ENCODE measurements at places on chromosomes 13 and 19.

DNA sequence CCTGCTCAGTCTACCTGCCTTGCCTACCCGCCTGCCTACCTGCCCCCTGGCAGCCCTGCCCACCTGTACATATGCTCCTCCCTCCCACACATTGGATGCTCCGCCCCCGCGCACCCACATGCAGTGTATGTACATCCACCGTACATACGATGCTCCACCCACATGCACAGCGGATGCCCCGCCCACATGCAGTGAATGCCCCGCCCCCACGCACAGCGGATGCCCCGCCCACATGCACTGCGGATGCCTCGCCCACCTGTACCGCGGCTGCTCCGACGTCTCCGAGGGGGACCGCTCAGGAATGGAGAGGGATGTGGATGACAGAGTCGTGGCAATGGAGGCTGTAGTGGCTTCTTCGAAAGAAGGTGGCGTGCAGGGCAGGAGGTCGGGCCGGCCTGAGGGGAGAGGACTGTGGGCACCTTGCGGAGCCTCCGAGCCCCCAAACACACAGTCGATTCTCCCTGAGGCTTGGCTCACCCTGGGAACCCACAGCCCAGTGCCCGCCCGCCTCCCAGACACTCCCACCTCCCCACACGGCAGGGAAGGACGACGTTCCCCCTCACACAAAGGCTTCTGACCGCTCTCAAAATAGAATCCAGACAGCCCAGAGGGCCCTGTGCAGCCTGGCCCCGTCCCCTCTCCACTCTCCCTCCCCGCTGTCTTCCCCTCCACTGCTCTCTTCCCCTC is 16.5 kb upstream of the CACTIN start:
- no peak for DNase-seq

DNA sequence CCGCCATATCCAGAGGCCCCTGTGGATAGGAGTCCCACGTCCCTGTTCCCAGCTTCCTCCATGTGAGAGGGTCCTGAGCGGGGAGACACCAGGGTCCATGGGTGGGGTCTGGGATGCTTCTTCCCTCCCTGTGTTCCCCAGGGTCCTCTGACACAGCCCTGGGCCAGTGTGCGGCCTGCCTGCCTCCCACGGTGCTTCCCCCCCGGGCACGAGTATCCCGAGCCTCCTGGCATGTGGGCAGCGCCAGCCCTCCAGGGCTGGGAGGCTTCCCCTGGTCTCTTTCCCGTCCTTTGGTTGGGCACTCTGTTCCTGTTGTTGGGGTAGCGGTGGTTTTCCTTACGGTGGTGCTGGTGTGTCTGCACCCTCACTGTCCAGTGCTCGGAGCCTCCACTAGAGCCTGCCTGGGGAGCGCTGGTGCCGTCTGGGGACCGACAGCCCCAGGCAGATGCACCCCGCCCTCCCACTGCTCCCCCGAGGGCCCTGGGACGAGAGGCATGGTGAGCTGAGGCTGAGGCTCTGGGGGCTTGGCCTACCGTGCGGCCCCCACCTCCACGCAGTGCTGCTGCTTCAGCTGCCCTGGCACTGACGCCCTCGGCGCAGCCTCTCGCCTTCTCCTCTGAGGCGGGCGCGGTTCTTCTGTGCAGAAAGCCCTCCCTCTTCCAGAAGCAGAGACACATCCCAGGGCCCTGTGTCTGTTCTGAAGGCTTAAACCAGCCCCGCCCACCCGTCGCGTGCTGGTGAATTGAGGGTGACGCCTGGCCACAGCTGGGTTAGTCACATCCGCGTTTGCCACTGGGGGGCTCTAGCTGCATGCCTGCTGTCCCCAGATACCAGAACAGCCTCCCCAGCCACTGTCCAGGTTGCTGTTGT is 27.9 kb downstream of the PLEKHJ1 start:
- no peak for DNase-seq

- DNase-seq = no peak
Observed at GRCh38 chr13:105996391-105997025, 539.0 kb downstream of the EFNB2 start.

- no peak for DNase-seq
Observed at GRCh38 chr13:93562676-93563075, 336.1 kb downstream of the GPC6 start.

DNA sequence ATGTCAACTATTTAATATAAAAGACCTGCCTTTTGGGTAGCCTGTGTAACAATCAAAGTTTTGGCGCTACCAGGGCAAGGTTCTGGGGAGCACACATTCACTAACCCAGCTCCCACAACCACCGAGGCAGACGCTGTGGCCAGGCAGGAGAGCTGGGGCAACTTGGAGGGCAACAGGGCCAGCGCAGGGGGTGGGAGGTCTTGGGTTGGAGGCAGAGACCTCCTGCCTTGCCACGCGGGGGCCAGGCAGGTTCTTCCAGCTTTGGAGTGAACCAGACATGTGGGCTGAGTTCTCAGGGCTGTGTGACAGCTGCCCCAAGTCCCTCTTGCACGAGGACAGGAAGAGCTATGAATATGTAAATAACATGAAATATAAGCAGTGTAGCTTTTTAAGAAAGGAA is 30.3 kb upstream of the MCF2L start:
- DNase-seq = no peak

DNA sequence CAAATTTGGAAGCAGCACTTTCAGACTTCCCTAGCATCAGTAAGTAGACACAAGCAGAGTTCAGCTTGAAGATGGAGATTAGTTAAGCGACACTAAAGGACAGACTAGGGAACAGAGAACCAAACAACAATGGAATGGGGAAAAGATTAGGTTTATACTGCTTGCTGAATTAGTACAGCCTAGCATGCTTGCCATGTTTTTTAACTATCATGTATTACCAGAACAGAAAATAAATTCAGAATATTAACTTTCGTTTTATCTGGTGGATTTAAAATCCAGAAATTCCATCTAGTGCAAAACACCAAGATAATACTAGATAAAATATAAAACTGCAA is 451.5 kb upstream of the SLC10A2 start:
- DNase-seq = no peak

DNA sequence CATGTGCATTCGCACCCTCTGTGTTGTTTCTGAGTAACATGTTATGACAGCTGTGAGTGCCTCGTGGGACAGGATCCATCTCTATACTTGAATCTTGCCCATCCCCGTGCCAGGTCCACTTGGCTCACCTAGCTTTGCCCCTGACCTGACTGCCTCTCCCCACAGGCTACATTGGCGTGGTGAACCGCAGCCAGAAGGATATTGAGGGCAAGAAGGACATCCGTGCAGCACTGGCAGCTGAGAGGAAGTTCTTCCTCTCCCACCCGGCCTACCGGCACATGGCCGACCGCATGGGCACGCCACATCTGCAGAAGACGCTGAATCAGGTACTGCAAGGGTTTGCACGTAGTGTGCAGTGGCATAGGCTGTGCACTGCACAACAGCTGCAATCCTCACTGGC is 53.2 kb downstream of the TMED1 start:
- DNase-seq = no peak

DNA sequence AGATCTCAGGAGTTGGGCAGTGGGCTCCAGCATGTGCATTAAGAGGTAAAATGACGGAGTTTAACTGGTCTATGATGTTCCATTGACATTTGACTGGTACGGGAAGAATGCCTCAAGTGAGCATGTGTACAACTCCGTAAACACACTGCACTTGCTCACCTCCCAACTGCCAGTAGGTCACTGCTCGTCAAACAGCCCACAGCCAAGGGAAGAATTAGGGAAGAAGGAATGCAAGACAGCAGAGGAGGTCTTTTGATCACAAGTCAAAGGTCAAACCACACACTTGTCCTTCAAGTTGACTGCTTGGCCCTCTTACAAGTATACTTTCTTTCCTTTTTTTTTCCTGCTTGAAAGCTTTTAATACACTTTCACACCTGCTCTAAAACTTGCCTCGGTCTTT is 236.7 kb downstream of the B3GLCT start:
- DNase-seq = no peak

- peak; percentile 64 for DNase-seq
Observed at GRCh38 chr19:13012690-13013608, 17.7 kb downstream of the NFIX start.
